ENCODE measurements at places on chromosomes 2 and 18.

- DNase-seq, result no peak
Observed at GRCh38 chr2:126788652-126789051, 110.0 kb upstream of the TEX51 start.

- no peak for DNase-seq
Observed at GRCh38 chr2:239586651-239587310, 186.0 kb upstream of the HDAC4 start.

DNA sequence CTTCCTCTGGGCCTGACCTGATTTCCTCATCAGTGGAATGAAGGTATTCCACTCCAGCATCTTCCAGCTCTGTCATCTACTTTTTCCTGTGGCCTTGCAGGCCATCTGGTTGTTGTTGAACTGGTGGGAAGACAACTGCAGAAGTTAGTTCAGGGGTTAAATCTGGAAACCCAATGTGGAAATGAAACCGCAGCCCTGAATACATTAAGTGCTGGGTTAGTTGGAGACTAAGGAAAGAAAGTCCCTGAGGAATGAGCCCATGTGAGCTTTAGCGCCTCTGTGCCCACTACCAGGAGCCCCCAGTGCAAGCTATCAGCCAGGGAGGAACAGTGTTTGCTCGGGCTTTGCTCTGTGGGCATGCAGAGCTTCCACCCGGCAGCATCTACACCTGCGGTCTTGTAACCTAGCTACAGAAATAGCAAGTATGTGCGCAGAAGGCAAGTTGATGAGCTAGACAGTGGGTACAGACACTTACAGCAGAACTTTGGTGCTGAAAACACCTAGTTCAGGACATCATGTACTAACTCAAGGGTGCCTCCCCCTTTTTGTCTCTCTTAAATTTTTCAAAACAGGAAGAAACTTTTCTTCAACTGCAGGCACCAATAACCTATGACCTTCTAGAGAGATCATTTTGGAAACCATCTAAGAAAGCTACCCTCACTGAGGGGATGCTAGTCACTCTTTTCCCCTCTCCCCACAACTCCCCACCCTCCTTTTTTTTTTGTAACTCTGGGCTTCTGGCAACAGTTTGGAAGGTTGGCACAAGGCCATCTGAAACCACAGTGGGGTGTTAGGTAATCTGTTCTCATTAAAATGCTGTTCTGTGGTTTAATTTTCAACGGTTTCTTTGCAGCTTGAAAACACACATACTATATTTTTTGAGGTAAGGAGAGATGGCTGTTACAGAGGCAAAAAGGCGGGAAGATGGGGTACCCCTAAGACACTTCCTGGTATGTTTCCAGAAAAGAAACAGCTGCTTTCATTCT lies 18.3 kb upstream of the CXCR4 start:
- DNase-seq, result no peak

DNA sequence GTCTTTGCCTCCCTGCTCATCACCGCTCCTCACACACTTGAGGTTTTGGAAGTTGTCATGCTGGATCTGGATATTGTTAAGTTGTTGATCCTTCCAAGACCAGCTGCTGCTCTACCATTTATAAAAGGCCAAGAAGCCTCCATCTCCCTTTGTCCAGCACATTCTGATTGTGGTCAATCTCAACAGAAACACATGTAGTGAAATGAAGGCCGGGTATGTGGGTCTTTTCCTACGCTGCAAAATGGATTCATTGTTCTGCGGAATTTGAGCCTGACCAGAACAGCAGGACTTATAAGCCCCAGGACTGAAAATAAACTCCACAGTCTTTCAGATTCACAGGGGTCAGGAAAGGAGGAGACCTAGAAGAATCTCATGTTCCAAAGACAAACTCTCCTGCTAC lies 238.4 kb downstream of the CMPK2 start:
- no peak for DNase-seq

DNA sequence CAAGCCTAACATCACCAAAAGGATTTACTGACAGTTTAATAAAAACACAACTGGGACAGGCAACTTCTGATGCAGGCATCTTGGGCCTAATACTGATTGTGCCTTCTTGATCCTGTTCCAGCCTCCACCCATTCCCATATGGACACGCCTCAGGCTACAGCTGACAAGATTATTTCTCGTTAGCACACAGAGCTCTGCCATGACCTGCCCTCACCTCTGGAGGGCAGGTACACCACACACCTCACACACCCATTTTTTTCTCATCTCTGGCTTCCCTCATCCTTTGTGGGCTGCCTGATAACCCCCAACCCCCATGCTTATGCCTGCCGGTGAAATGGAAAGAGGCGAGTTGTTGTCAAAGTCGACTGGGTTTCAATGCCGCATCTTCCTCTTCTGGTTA lies 147.0 kb downstream of the ANTXR1 start:
- no peak for DNase-seq

- DNase-seq, result no peak
Observed at GRCh38 chr2:184835398-184835715, 237.0 kb downstream of the ZNF804A start.

DNA sequence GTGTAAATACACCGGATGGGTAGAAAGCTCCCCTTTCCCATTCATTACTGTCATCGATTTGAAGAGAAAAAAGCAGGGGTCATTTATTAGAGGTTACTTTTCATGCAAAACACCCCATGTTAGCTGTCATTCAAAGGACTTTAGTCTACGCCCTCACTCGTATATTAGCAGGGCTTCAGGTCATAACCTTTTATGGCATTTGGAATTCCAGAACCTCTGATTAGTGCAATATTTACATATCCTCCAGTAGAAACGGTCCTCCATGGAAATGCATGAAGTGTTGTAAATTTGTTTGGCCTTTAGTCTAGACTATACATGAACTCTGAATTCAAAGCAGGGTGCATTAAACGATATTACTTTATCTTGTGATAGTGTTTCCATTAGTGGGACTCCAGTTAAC lies 180.5 kb downstream of the ZNF516 start:
- DNase-seq, result no peak

- DNase-seq, result no peak
Observed at GRCh38 chr2:231250146-231250545, 51.7 kb downstream of the ARMC9 start.

DNA sequence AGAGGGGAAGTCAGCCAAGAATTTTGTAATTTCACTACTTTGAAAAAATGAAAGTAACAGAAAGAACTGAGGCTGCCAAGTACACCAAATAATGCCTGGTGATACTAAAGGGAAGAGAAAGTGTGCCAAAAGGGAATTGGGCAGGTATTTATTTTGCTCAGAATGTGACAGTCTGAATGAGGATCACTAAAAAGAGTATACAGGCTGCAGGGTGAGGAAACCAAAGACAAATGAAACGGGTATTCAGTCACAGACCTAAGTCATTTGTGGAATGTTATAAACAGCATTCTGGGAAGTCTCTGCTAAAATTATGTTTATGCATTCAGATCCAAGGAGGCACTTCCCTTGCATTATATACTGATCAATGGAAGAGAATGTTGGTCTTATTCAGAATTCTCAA lies 418.6 kb upstream of the SLC39A10 start:
- no peak for DNase-seq

GRCh38 chr2:105323111-105323510 lies 6.4 kb downstream of the TGFBRAP1 start:
- no peak for DNase-seq

GRCh38 chr18:28794459-28795245 lies 617.7 kb upstream of the CDH2 start:
- DNase-seq, result no peak

DNA sequence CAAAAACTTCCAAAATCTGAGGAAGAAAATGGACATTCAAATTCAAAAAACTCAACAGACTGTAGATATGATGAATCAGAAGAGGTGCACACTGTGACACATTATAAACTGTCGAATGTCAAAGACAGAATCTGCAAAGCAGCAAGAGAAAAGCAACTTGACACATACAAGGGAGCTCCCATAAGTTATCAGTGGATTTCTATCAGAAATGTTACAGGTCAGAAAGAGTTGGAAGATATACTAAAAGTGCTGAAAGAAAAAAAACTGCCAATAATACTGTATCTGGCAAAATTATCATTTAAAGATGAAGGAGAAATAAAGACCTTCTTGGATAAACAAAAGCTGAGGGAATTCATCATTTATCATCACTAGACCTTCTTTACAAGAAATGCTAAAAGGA lies 102.7 kb downstream of the CAMKMT start:
- DNase-seq, result no peak

DNA sequence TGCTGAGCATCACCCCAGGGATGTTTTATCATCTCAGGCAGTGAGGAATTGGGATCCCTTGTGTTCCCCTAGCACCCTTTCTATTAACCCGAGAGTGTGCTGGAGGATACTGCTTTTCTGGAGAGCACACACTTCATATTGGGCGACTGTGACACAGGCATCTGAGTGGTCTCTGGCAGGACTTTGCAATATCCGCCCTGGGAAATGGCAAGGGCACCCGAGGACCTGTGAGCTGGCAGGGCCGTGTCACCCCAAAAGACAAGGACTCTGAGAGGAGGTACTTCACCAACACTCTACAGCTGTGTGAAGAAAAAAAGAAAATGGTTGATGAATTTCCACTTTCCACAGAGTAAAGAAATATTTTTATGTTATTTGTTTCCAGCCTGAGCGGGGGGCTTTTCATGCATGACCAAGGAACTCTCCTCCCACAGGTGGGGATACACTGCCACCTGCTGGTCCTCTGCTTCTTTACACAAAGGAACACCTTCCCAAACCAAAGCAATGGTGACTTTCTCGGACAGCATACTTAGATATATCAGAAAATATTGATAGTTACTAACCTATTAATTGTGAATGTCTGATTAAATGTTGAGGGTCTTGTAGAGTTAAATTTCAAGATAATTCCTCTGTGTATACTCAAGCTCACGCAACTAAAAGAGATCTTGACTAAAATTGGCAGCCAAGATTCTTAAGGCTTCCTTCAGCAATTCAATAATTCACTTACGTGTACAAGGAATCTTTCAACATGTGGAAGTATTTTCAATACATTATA lies 45.9 kb upstream of the REG3G start:
- peak; percentile 27 for DNase-seq

DNA sequence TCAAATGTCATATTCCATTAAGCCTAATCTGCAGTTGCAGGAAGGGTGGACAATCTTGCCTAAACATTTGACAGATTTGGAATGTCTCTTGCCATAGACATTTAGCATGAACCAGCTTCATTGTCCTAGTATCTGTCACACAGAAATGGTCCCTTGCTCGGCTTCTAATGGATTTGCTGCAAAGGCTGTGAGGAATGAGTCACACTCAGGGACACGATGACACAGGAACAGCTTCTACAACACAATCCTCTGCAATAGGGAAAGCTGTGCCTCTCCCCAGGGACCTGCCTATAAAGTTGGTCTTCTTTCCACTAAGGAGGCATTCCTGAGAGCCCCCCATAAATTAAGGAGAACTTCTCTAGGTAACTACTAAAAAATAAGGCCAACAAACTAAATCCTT lies 155.1 kb upstream of the L3MBTL4 start:
- no peak for DNase-seq

DNA sequence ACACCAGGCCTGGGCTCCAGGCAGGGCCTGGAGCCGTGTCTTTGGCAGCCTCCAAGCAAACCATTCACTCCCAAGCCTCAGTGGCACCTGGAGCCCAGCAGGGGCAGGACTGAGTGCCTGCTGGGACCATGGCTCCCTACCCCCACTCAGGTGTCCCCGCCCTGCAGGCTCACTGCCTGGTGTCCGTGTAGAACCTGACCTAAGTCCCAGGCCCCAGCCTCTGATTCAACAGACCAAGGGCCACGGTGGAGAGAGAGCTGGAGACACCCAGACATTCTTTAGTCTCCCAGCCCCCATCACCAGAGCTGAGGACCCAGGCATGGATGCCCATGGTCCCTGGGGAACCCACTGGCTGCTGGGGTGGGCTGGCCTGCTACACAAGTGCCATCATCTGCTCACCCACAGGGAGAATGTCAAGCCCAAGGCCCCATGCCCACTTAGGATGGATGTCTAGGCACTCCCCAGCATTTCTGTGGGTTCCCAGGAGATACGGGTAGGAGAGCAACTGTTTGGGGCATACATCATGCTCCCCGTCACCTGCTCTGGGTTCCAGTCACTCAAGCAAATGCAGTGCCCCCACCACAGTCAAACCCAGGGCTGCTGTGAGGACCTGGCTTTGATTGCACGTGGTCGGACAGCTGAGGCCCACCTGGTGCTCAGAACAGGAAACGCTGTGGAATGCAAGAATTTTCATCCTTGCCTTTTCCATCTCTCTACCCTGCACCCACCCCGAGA lies 42.9 kb upstream of the ATG16L1 start:
- no peak for DNase-seq

- peak; percentile 31 for DNase-seq
Observed at GRCh38 chr2:127176371-127177311, 43.5 kb downstream of the CYP27C1 start.

- no peak for DNase-seq
Observed at GRCh38 chr2:181036445-181036844, 56.0 kb downstream of the UBE2E3 start.

DNA sequence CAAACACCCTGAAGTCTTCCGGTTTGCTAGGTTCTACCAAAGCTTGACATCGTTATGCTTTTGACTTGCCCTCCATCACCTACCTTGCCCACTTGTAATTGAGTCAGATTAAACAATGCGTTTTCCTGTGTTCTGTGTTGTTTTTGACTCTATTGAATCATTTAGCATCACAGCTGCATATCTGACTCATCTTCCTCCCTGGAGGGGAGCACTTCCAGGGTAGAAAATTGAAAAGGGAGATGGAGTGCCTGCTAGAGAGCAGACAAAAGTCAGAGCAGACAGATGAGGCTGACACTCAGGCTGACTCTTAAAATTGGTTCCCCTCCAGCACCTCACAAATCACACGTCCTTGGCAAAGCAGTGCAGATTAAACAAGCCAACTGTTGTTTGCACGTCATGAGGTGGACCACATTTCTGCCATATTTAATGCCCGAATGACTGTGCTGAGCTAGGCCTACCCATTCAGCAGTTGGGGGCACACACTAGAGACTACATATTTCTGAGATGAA lies 2.2 kb downstream of the MPP4 start:
- no peak for DNase-seq

- DNase-seq, result no peak
Observed at GRCh38 chr18:77082316-77082955, 50.1 kb downstream of the MBP start.

- no peak for DNase-seq
Observed at GRCh38 chr2:219531639-219532377, 11.8 kb downstream of the CHPF start.

Measured in occipital lobe (tissue), 3 donors.